ENCODE measurements at places on chromosomes 2 and 18. TPM values are rescaled to one million over a fixed set of nuclear protein-coding genes. Genes with fewer than 3 reads are reported as not detected.

The GALNT14 gene
- 62.7 TPM for total RNA-seq

The C2orf66 gene
- not detected for total RNA-seq

The CDK5R2 gene
- total RNA-seq = 0.27 TPM

The CHRNG gene
- not detected for total RNA-seq

The BCL2 gene
- 6.3 TPM for total RNA-seq

The PJVK gene
- total RNA-seq = 0.47 TPM

The CIB4 gene
- not detected for total RNA-seq

The ANKRD30B gene
- total RNA-seq = not detected

The TMEM247 gene
- total RNA-seq = not detected

The DSG1 gene
- total RNA-seq = not detected

The PID1 gene
- 4.6 TPM for total RNA-seq

The TNFRSF11A gene
- total RNA-seq = 9.8 TPM

The STARD6 gene
- total RNA-seq = not detected

The GAL3ST2 gene
- total RNA-seq = not detected

The GPR35 gene
- total RNA-seq = not detected

The SH3BP4 gene
- 20.2 TPM for total RNA-seq

The UGT1A4 gene
- not detected for total RNA-seq

The CABLES1 gene
- total RNA-seq = 3.4 TPM

The ADGRF3 gene
- not detected for total RNA-seq

The CDH2 gene
- 60.4 TPM for total RNA-seq

The CLIP4 gene
- total RNA-seq = 1.2 TPM
